ENCODE measurements at places on chromosomes 3 and 15.

- DNase-seq: no peak
These were observed 128.4 kb upstream of the SETMAR start for GRCh38 chr3:4174791-4175190.

DNA sequence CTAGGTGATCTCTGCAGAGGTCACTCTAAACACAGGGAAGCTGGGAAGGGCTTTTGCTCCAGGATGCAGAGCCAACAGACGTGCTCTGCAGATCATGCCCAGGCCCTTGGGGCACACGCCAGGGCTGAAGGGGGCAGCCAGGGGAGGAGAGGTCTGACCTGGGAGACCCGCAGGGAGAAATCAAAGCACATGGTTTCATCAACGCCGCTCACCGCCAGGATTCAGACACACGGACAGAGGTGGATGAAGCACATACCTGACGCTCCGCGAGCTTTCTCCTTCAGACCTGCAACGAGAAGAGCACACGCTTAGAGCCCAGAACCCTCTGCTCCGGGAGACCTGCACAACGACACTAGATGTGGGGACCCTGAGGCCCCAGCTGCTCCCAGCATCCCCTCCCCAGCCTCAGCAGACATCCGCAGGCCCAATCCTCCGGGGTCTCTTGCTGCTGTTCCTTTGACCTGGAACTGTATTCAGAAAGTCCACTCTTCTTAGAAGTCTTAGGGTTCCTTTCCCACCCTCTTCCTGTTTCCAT, 90.7 kb upstream of the IQSEC1 start:
- DNase-seq: no peak

GRCh38 chr3:141529717-141530414, 43.0 kb downstream of the RASA2 start:
- peak; percentile 32 for DNase-seq

GRCh38 chr15:35857567-35858226, 311.7 kb upstream of the DPH6 start:
- DNase-seq: no peak

- no peak for DNase-seq
These were observed 410 bp downstream of the LRRC49 start for GRCh38 chr15:70892912-70893560.

DNA sequence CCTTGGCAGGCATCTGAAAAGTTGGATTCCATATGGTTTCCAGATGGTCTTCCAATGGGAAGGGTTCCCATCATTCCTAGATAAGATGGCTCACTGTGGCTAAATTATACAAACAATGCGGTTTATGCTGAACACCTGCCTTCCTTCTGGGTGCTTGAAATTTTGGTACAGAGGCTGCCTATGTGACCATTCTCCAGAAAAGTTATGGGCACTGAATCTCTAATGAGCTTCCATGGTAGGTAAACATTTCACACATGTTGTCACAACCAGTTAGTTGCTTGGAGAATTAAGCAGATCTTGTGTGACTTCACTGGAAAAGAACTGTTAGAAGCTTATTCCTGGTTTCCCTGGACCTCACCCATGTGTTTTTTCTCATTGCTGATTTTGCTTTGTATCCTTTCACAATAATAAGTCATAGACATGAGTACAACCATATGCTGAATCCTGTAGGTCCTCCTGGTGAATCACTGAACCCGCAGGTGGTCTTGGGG, 30.1 kb downstream of the PLOD2 start:
- DNase-seq: no peak

- DNase-seq: no peak
These were observed 61.2 kb downstream of the CD200R1L start for GRCh38 chr3:112785321-112786001.

- DNase-seq: no peak
These were observed 42.8 kb downstream of the ABTB1 start for GRCh38 chr3:127715532-127715931.

GRCh38 chr3:152811974-152812760, 22.8 kb upstream of the P2RY1 start:
- DNase-seq: no peak

DNA sequence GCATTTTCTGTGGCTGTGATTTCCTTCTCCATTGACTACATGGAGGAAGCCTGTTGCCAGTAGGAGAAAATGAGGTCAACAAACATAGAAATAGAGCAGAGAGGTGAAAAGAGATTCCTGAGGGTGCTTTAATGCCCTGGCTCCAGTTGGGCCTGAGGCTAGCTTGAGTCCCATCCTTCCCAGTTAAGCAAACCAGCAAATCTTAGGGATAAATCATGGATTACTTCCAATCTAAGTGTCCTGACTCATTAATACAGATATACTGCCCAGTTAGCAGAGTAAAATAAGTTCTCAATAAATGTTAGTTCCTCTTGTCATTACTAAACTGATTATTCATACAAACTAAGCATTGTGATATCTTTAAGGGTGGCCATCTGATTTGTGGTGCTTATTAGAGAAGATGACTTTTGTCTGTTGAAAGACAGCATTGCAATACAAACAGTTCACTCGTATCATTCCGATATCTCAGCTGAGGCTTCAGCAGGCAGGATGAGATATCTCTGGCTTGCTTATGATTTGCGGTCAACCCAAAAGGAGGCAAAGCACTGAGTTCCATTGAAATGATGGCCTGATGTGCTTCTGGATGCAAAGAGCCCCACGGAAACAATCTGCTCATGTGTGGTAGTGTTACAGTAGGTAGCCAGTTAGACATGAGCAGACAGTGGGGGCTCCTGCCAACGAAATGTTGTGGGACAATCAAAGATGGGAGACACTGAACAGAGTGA, 6.6 kb upstream of the STARD5 start:
- no peak for DNase-seq

- DNase-seq: no peak
These were observed 28.3 kb downstream of the SEC61A1 start for GRCh38 chr3:128080323-128081080.

DNA sequence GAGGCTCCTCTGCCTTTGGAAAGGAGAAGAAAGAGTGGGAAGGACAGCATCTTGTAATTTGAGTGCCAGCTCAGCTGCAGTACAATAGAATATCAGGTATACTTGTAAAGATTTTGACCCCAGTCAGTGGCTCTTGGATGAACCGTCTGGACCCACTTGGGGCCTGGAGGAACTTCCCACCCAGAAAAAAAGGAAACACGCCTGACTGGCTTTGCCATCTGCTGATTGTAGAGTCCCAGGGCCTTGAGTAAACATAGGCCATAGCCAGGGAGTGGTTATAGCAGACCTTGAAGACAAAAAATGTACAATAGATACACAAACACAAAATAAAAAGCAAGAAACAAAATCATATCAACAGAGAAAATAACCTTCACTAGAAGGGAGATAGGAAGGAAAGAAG, 112.1 kb downstream of the GOLIM4 start:
- no peak for DNase-seq

GRCh38 chr15:70556151-70556741, 207.1 kb downstream of the UACA start:
- no peak for DNase-seq

DNA sequence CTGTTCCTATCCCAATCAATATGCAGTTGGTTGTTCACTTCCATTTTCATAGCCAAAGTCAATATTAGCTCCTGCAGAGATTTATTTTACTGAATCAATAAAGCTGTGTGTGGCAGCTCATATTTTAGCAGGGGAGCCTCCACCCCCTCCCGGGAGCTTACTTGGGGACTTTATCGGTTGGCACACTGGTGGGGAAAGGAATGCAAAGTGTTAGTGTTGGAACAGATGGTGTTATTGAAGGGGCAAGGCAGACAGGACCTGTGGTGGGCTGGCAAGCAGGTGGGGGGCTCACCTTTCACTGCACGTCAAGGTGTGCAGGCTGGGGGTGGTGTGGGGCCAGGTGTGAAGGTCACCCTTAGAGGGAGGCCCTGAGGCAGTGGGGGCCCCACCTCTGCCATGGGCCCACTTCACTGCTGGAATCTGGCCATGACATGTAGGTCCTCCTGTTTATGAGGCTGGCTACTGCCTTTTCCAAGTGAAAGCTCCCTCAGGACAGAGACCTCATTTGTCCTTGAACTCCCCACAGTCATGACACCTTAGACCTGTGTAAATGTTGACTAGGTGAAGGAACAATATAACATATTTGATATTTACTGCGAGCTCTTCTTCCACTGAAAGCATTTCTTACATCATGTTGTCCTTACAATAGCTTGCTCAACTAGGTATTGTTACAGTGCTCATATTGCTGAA, 44.0 kb upstream of the SEC22A start:
- DNase-seq: no peak
